ENCODE measurements at places on chromosomes 12 and 14.
A peak's percentile ranks its signal among the peaks of the same experiment; 100 is the strongest.

GRCh38 chr12:82650627-82651337 is 35.9 kb upstream of the TMTC2 start:
- no peak for DNase-seq

DNA sequence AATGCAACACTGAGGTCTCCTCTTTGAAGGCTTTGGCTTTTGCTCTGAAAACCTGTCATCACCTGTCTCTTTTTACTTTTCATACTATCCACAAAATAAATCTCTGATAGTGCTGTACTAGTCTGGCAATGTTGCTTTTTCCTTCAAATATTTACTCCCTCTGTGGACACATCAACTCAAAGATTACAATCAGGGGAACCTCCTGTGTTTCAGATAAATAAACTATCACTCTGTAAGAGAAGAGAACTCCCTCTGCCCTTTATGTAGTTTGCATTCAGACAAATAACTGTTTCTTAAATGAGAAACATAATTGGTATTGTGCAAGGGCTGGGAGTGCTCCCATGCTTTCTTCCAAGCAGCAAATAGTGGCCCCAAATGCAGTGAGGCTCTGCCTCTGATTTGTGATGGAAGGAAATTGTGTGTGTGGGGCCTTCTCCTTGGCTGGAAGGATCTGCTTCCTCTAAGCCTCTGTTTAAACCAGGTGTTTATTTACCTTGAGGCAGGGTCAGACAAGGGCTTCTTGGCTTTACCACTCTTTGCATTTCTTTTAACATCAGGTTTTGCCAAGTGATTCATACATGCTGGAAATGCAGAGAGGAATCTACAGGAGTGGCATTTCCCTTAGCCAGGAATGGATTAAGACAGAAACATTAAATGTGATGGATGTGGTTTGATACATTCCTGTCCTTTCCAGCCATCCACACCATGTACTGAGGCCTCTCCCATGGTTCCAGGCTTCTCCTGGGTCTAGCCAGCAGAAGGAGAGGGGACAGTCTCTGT is 69.0 kb downstream of the AKAP6 start:
- DNase-seq: no peak

GRCh38 chr14:93068711-93069110 is 47.0 kb downstream of the ITPK1 start:
- DNase-seq: no peak

DNA sequence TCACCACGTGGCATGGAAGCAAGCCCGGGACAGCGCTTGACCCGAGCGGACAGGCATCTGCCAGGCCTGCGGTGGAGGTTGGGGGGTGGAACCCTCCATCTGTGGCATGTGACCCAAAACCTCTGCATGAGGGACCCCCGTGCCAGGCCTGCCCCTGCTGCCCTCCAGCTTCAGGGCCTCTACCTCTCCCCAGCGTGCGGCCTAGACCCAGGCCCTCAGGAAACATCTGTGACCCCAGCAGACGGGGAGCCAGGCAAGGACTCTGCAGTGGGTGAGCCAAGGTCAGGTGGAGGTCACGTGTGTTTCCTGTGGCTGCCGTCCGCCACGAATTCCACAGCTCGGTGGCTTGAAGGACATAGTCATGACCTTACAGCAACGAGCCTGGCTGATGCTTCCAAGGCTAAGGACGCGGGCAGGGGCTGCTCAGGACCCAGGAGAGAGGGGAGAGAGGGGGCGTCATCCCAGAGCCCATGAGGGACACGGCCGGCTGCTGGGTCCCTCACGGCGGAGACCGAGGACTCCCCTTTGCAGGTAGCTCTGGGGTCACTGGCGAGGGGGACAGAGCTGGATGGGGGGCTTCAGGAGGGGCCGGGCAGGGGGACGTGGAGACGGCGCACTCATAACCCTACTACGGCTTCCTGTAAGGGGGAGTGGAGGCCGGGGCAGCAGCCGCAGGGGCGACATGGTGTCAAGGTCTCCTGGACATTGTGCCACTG is 91.5 kb downstream of the GALNT9 start:
- DNase-seq: no peak

DNA sequence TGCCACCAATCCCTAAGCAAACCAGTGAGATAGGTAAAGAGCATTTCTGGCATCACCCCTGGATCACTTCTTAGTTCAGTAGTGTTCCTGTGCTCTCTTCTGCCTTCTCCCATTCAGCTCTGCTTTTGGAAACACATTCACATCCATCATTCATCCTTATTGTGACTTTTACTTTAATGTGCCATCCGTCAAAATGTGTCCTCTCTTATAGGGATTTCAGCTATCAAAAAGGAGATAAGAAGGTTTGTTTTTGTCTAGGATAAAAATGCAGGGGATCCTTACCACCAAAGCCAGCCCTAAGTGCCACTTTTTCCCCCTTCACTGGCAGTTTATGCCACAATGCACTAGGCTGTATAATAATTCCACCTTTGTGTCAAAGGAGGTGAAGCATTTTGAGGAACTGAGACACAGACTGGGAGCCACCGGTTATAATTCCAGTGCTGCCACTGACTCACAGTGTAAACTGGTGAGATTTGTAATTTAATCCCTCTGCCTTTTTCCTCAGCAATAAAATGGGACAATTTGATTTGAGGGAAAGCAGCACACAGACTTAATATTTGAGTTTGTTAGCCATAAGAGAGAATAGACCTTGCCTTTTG is 158.6 kb downstream of the PAX9 start:
- DNase-seq: no peak

DNA sequence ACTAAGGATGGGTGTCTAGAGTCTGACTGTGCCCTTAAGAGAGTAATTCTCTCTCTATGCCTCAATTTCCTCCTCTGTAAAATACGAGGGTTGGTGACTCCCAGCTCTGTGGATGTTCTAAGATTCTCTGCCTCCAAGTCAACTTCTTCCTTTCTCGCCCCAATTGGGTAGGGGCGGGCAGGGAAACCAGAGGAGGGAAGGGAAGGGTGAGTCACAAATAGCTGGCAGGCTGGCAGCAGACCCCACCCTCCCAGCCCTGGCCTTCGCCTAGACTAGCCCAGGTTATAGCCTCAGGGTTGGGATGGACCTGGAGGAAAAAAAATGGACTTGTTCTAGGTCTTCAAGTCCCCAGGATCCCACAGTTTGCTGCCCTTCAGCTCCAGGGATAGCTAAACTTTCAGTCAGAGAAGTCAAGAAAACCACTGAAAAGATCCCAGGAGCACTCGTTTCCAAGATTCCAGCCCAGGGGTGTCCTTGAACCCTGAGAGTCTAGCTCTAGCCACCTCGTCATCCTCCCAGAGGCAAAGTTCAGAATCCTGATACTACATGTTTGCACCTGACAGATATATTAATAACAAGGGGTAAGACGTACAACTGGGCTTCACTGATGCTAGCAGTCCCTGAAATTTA is 2.3 kb downstream of the DGKA start:
- no peak for DNase-seq

DNA sequence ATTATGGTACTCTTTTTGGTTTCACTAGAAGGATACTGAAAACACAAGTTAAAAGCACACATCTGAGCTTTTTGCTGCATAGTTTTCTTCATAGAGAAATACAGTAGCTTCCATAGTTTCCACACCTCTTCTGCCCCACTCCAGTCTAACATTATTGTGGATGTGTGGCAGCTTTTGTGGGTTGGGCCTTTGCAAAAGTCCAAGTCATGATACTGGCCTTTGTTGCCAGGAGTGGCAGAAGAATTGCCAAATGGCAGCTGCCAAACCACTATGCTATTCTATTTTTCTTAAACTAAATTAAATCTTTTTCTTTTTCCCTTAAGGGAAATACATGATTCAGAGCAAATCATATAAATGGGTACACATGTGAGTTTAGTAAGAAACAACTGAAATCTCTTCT is 114.8 kb downstream of the PLEKHA5 start:
- peak; percentile 61 for DNase-seq

GRCh38 chr14:38737686-38738407 is 365.2 kb downstream of the SEC23A start:
- DNase-seq: no peak

DNA sequence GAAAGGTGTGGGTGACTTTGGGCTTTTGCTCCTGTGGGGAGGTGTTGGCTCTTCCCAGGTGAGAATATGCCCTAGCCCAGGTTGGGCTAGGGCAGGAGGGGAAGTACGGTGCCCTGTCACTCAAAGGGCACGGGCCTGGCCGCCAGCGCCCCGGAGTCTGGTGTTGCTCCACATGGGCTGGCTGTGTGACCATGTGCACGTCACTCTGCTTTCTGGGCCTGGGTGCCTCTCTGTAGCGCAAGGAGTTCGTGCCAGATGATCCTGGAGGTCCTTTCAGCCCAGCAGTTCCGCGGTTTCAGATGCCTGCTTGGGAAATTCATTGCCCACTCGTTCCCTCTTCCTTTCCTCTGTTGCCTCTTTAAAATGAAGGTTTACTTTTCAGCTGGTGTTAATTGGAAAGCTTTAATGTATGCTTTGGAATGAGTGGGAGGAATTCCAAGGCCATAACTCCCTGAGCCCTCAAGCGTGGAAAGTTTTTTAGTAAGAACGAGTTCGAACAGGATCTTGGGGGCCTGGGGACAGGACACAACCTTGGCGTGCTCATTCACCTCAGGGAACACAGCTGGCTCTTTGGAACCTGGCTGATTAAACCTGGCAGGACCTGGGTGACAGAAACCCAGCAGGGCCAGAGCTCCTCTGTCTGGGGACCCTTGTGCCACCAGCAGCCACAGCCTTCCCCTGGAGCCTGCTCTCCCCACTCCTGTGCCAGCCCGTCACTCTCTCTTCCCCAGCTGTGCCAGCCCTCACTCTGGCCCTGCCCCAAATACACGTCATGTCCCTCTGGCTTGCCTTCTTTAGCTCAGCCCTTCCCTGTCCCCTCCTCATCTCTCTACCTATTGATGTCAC is 42.8 kb downstream of the TSPAN9 start:
- peak; percentile 18 for DNase-seq

DNA sequence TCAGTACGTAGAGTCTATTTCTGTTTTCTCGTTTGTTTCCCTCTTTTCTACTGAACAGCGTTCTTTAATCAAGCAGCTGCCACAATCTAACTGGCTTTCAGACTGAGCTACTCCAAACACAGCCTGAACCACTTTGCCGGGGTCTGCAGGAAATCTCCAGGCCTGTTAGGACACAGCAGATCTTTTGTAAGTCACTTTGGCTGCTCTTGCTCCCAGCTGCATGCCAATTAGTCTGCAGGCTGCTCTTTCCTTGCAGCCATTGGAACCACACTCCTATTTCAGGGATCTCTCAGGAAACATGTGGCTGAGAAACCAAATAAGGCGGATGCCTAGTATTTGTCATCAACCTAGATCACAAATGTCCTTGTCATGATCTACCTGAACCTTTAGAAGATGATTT is 73.6 kb downstream of the TMTC1 start:
- DNase-seq: peak; percentile 84

DNA sequence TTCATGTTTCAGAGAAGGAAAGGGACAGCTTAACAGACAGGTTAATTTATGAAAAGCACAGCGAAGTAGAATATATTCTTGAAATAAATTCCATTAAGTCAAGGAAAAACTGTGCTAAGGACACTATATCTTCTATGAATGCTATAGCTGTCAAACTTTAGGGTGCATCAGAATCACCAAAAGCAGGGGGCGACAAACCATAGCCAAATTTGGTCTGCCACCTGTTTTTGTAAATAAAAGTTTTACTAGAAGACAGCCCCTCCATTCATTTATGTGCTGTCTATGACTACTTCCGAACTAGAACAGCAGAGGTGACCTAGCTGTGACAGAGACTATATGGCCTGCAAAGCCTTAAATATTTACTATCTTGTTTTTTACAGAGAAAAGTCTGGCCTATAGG is 25.9 kb downstream of the PPP4R3A start:
- no peak for DNase-seq

DNA sequence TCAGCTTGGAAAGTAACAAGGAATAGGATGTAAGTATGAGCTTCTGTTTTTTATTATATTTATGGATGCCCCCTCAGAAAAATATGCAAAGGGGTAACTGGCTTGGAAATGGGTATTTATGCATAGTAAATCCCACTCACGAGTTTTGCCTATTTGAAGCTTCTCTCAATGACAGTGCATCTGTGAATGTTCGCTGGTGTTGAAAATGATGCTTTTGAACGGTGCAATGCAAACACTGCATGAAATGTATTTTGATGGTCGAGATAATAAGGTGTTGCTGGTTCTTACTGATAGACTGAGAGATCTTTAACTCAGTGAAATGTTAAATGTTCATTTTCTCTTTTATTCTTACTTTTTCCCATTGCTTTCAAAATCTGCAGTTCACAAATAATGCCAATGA is 36.0 kb upstream of the PSEN1 start:
- DNase-seq: no peak

DNA sequence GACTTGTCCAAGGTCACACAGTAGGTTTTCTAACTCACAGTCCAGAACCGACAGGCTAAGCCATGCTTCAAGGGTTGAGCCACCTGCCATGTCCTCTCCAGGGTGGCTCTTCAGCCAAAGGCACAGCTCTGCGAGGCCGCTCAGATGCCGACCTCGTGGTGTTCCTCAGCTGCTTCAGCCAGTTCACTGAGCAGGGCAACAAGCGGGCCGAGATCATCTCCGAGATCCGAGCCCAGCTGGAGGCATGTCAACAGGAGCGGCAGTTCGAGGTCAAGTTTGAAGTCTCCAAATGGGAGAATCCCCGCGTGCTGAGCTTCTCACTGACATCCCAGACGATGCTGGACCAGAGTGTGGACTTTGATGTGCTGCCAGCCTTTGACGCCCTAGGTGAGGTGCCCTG is 12.7 kb upstream of the OAS2 start:
- no peak for DNase-seq

- no peak for DNase-seq
These were observed 104.1 kb downstream of the FOXN3 start for GRCh38 chr14:89312932-89313331.

DNA sequence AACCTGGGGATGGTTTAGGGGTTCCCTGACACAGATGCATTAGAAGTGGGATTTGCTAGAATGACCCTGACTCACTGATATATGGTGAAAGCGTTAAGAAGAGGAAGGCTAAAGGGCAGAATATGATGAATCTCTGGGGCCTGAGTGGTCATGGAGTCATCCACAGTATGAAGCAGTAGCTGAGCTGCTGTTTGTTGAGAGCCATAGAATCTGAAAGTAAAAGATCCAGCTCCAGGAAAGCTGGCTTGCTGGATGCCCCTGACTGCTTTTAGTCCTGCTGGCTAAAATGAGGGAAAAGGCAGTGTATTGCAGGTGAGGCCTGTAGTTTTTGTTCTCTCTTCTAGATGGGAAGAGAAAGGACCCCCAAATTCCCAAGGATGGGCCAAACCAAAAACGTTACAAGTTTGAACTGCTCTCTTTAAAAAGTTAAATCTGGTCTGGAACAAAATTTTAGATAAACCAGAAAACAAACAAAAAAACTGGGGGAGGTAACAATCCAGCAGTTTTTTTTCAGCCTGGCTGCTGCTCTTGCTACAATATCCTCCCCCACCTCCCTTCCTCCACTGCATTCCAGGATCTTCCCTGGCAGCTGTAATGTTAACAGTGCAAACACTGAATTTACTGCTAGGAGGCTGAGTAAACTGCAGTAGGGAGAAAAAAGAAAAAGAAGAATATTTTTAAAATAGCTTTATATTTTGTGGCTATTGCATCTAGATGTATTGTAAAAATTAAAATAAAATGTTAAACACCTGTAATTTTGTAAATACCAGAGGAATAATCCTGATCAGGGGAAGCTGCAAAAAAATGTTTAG is 16.5 kb downstream of the SEL1L start:
- DNase-seq: no peak

GRCh38 chr12:87930033-87930432 is 99.2 kb downstream of the C12orf50 start:
- peak; percentile 80 for DNase-seq
